Nasal cavity respiratory epithelium epithelial cell of viscerocranial mucosa (primary cell): ENCODE measurements at places on chromosomes 16 and 17. TPM values are rescaled to one million over a fixed set of nuclear protein-coding genes. Genes with fewer than 3 reads are reported as not detected.

NXPH3 gene
- total RNA-seq: under 0.01 and 0.14 TPM in 2 replicates

OR2C1 gene
- total RNA-seq: not detected in 2 replicates

JMJD8 gene
- total RNA-seq: 16.1 and 17.8 TPM in 2 replicates

BICDL2 gene
- total RNA-seq: 23.3 and 27.3 TPM in 2 replicates

NOXO1 gene
- 0.28 and 1.7 TPM in 2 replicates for total RNA-seq

KRT36 gene
- not detected in 2 replicates for total RNA-seq

FSCN2 gene
- total RNA-seq: 0.34 and 0.78 TPM in 2 replicates

SSTR5 gene
- not detected in 2 replicates for total RNA-seq

CCL22 gene
- total RNA-seq: 0.36 TPM in 1 of 2 replicates, not detected in the other

GRAPL gene
- total RNA-seq: not detected in 2 replicates

PSME3IP1 gene
- 74.5 and 75.3 TPM in 2 replicates for total RNA-seq

OR1A1 gene
- total RNA-seq: under 0.01 TPM in 1 of 2 replicates, not detected in the other

GRB2 gene
- total RNA-seq: 95.1 and 108 TPM in 2 replicates

BAIAP3 gene
- total RNA-seq: 0.34 and 0.78 TPM in 2 replicates

MAPT gene
- under 0.01 and 0.14 TPM in 2 replicates for total RNA-seq

ATMIN gene
- 51.5 and 57.8 TPM in 2 replicates for total RNA-seq

MT4 gene
- total RNA-seq: not detected in 2 replicates

SLC5A11 gene
- not detected in 2 replicates for total RNA-seq

DNAH3 gene
- total RNA-seq: under 0.01 and 0.50 TPM in 2 replicates

GINS2 gene
- 0.68 and 0.71 TPM in 2 replicates for total RNA-seq

KRTAP9-2 gene
- not detected in 2 replicates for total RNA-seq

RAMP2 gene
- total RNA-seq: not detected in 2 replicates
